CD4-positive, CD25-positive, alpha-beta regulatory T cell (primary cell): ENCODE measurements at places on chromosomes 16 and 17. TPM values are rescaled to one million over a fixed set of nuclear protein-coding genes. Genes with fewer than 3 reads are reported as not detected.
A peak's percentile ranks its signal among the peaks of the same experiment; 100 is the strongest.

DNA sequence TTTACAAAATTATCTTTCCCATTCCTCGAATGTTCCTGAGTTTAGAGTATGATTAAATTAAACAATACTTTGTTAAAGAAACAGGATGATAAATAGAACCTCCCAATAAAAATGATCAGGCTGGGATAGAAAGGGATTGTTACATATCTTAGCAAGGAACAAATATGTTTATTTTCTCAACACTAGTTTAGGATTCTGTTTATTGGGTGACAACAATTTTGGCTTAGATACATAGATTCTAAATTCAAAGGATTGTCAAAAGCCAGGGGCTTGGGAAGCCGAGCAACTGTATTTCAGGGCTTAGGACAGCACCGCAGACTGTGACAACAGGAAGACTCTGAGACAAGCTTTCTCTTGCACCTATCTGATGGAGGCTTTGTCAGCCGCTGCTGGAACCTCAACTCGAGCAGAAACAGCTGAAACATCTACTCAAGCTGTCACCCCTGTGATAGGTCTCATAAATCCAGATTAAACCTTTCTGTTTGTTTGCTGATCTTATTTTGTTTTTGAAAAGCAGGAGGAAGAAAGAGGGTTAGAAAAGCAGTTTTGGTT, 562.8 kb upstream of the ZFHX3 start:
- DNase-seq: no peak

DNA sequence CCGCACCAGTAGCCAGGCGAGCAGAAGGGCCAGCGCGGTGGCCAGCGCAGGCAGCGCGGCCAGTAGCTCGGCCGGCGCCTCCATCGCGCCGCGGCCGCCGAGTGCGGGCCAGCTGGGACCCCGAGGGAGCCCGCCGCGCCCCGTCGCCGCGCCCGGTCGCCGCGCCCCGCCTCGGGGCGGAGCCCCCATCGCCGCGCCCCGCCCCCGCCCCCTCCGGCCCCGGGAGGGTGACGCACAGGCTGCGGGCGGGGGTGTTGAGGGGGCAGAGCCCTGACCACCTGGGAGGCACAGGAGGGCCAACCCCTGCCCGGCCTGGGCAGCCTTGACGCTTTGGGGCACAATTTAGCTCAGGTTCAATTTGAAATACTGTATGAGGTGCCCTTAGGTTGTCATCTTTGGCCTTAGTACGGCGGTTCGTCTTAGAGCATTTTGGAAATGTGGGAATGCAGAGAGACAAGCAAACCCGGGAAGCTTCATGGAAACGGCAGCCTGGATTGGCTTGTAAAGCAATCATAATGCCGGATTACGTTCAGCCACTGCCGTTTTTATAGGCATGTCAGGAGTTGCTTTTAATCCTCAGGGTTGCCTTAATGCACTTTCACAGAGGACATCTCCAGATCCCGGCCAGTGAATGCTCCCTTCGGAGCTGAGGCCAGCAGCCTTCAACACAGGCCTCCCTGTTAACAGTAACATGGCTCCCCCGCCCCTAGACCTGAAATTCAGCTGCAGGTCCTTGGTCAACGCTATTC, at the start of gene MXRA7:
Gene MXRA7 (minus strand): TSS at position 103 of the 749 bp plus-strand sequence. CDS start 19 bp downstream, at position 84.
- peak; percentile 24 for DNase-seq

GRCh38 chr17:19337712-19338023, 24.9 kb downstream of the B9D1 start:
- no peak for DNase-seq

DNA sequence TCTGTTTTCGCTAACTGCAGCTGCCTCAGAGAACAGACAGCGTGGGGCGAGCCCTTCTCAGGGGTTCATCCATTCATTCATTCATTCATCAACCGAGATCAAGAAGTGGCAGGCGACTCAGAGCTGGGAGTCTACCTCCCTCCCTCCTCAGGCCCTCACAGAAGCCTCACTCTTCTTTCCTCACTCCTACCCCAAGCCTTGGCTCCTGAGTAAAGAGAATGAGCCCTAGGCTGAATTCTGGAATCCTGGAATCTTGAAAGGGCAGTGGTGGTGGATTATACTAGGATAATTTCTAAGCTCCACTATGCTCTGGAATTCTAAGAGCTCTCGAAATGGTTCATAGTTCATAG, 2.3 kb upstream of the DLX3 start:
- DNase-seq: no peak

DNA sequence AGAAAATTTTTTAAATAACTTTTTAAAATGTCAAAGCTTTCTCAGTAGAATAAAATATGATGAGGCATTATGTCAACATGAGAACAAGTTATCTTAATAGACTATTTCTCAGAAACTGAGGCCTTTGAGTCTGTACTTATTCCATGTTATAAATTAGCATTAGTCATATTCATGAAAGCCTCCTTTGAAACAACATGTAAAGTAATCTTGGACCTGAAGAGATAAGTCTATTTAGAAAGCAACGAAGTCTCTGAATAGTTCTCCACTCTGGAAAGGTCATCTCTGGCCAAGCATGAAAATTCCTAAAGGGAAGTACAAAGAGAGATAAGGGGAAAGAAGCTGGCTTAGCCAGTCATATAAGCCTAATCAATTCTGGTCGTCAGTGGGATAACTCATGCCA, 150.8 kb downstream of the CYB561 start:
- no peak for DNase-seq

GRCh38 chr17:36204724-36205500, 6.0 kb upstream of the CCL4L2 start:
- DNase-seq: no peak

DNA sequence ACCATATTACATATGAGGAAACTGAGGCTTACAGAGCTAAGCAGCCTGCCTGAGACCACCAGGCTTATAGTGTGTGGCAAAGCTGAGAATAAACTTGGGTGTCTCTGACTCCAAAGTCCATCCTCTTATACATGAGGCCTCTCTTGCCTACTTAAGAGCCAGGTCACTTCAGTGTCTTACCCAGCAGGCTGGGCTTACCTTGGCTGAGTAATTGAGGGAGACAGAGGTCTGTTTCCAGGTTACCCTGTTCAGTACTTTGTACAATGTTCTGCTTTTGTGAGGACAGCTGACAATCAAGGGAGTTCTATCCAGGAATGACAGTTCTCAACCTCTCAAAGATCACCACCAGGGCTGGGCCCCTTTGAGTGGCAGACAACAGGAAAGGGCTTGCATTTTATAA, 14.4 kb downstream of the NDUFAB1 start:
- no peak for DNase-seq

GRCh38 chr17:9219631-9220397, 198.5 kb downstream of the NTN1 start:
- DNase-seq: no peak

DNA sequence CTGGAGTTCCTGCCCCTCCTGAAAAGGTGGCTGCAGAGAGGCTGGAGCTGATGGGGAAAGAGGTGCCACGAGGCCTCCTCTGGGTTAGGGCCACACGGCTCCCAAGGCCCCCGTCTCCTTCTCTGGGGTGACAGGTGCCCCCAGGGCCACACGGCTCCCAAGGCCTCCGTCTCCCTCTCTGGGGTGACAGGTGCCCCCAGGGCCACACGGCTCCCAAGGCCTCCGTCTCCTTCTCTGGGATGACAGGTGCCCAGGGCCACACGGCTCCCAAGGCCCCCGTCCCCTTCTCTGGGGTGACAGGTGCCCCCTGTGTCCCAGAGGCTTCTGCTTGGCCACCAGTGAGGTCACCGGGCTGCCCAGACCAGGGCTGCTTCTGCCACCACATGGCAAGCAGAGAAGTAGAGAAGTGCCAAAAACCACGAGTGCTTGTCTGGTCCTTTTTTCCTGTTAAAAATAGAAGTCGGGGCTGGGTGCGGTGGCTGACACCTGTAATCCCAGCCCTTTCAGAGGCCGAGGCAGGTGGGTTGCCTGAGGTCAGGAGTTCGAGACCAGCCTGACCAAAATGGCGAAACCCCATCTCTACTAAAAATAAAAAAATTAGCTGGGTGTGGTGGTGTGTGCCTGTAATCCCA, 4.1 kb downstream of the CAPN15 start:
- no peak for DNase-seq

DNA sequence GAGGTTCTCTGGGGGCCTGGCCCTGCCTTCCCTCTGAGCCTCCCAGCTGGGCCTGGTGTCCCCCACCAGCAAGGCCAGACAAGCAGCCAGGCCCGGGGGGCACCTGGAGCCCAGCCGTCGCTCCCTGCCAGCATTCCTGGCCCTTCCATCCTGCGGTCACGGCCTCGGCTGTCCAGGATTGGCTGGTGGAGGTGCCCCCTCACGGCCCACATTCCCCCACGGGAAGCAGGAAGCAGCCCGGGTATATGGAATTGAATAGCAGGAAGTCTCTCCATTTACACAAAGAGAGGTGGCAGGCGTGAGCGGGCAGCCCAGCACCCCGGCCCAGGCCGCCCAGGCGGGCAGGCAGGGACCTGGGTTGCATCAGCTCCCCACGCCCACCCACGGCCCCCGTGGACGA, 14.5 kb downstream of the TRAF7 start:
- no peak for DNase-seq

SGSH gene
- total RNA-seq: 138 TPM

PYDC1 gene
- not detected for total RNA-seq

PDILT gene
- total RNA-seq: not detected

TM4SF5 gene
- not detected for total RNA-seq
